ENCODE measurements at places on chromosomes 7 and 10.

DNA sequence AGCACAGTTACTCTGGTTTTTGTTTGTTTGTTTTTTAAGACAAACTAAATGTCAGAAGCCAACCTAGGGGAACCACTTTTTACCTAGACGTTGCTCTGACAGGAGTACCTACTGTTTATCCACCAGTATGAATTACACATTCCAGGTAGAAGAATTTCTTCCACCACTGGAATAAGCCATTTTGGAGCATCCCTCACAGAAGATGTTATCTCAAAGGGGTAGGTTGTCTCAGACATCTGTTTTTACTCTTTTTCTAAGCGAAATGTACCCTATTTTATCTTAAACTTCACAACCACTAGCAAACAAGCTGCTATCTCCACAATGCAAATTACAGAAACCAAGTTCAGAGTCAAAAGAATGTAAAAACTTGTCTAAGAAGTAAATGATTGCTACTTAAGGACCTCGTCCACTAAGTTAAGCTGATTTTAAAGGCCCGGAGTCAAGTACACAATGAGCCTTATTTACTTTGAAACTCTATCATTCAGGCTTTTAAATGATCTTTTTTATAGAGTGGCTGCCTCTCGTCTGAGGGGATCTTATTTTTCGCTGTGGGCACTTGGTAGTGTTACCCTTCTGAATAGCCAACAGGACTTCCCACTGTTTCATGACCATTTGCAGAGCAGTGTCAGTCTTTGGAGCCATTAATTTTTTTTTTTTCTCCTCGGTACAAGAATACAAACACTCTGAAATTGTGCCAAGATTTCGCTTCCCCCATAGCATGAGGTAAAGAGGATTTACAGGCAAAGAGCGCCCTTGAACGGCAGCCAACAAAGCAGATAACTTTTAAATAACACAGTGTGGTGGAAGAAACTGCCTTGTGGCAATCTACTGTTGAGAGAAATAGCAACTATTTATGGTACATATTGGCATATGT lies 15.7 kb upstream of the ARMC3 start:
- DNase-seq, result no peak

- DNase-seq, result no peak
Measured at GRCh38 chr7:120617275-120617674, 240.7 kb downstream of the TSPAN12 start.

- DNase-seq, result peak; percentile 23
Measured at GRCh38 chr7:55546814-55547213, 25.5 kb downstream of the VOPP1 start.

DNA sequence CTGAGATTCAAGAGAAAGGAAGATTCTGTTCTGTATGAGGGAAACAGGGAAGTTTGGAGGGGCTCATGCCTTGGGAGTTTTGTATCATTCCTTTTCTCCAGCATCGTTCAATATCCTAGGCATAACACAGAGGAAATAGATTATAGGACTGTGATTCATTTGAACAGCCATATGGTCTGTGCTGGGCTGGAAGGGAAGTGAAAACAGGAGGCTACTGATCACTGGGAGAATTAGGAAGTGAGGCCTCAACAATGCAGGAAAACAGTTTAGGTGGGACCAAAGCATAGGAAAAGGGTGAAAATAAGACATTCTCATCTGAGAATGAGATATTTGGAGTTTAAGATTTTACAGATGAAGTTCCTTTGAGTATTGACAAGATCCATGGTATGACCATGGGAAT lies 70.7 kb upstream of the MKX start:
- no peak for DNase-seq

GRCh38 chr7:13846386-13846785 lies 143.1 kb downstream of the ETV1 start:
- DNase-seq, result no peak
